ENCODE measurements at places on chromosomes 4 and X. TPM values are rescaled to one million over a fixed set of nuclear protein-coding genes. Genes with fewer than 3 reads are reported as not detected.
A peak's percentile ranks its signal among the peaks of the same experiment; 100 is the strongest.

- DNase-seq = no peak
These were observed 360.6 kb downstream of the INPP4B start for GRCh38 chr4:142485452-142485851.

GRCh38 chr4:3637326-3638016, 105.2 kb upstream of the LRPAP1 start:
- DNase-seq = no peak

- DNase-seq = no peak
These were observed 23.8 kb upstream of the CXorf38 start for GRCh38 chrX:40671126-40671525.

DNA sequence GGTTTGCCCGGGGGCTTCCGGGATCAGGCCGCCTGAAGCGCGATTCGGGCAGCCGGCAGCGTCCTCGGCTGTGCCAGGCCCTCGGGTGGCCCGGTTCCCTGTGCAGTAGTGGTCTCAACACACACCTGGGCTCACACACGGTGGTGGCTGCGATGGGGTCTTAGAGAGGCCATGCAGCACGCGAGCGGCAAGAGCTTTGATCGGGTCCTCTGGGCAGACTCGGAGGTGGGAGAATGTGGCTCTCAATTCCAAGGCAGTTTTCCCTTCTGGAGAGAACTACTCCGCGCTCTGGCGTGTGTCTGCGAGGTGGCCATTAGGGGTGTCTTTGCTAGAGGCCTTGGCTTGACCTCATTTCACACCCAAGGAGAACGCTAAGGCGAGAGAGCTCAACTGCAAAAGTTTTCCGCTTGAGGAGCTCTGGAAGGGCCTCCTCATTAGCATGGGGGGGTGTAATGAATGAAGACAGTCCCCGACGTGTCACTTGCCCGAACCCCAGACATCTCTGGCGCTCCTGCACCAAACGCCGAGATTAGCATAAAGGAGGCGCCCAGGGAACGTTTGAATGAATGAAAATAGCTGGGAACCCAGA, 771 bp upstream of the RBPJ start:
- DNase-seq = no peak

DNA sequence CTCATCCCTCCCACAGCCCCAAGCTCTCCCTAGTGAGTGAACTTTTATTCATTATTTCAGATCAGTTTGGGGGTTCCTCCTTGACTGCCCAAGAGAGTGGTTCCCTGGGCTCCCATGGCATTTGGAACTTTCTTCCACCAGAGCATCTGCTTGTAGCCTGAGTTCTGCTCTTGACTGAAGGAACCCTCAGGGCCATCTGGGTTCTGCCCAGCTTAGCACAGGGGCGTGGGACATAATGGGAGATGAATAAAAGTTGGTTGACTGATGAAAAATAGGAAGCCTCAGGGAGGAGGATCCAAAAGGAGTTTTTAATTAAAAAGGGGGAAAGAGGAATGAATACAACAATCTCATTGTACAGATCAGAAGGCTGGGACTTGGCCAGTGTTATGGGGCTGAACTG, 73.4 kb downstream of the CYTL1 start:
- no peak for DNase-seq

GRCh38 chrX:86002076-86002896, 45.1 kb downstream of the CHM start:
- DNase-seq = no peak

DNA sequence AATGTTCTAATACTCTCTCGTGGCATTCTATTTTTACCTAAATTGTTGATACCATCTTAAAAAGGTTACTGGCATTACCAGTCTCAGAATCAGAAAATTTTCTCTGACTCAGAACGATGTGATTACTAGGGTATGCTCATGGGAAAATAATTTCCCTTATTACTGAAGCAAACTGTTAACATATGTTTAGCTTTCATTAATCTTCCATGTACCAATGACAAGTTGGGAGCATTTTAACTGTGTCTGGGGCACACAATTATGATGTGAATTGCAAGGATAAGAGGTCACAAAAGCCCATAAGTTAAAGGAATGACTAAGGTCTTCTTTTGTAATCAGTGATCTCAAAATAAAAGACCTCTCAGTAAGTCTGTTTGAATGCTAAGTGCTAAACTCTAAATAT, 1254.6 kb downstream of the PCDH18 start:
- no peak for DNase-seq

DNA sequence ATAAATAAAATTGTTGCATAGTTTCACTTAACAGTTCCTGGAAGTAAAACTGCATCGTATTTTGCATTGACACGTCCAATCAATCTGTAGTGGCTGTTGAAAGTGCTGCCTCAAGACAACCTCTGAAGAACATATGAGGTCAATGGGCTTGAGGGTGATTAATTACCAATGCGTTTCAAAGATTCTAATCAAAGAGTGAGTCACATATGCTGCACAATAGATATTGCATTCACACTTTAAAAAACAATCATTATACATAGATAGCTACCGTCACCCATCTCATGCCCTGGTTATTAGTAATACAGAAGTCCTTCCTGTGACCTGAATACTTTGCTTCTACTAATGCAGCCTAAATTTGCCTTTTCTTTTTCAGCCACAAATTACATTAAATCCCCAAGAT, 743.3 kb upstream of the SLIT2 start:
- DNase-seq = peak; percentile 22

DNA sequence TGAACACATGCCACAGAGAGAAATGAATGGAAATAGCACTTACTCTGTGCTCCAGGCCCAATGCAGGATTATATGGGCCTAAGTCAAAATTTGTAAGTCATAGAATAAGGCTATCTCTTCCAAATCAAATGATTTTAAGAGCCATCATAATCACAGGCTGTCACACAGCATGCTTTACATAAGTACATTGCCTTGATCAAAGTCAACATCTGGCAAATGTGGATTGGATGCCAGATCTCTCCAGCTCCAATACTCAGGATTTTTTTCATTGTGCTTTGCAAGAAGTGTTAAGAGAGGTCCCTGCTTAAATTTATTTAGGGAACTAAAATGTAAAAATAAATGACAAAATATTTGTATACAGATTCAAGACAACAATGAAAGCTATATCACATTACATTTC, 299.9 kb downstream of the PRDM5 start:
- no peak for DNase-seq

GRCh38 chr4:122617597-122618593, 3.0 kb downstream of the IL21 start:
- DNase-seq = no peak

GRCh38 chr4:40557736-40558135, 71.9 kb downstream of the RBM47 start:
- no peak for DNase-seq

DNA sequence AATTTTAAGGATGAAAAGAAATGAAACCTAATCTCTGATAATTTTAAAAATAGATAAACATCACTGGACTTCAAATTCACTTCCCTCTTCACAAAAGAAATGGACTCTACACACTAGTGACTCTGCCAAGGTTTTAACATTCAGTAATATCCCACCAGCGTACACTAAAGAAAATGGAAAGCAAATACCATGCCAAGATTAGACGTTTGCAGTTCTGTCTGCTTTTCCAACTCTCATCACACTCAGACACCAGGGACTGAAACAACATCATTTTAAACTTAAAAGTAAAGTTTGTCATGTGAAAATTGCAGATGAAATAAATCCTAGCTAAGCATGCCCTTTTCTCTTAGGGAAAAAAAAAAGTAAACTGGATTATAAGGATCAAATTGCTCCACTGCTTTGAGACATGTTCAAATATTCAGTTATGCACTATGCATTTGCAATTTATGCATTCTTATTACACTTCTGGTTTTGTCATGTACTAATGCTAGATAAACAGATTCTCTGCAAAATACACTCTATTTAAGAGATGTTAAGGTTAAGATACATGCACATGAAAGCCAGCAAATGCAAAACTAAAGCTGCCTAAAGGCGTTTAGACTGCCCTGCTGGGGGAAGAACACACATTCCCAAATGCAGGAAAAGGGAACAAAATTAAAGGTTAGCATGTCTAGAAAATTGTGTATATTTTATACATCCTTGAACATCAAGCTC, 534.4 kb upstream of the EPHA5 start:
- DNase-seq = no peak

DNA sequence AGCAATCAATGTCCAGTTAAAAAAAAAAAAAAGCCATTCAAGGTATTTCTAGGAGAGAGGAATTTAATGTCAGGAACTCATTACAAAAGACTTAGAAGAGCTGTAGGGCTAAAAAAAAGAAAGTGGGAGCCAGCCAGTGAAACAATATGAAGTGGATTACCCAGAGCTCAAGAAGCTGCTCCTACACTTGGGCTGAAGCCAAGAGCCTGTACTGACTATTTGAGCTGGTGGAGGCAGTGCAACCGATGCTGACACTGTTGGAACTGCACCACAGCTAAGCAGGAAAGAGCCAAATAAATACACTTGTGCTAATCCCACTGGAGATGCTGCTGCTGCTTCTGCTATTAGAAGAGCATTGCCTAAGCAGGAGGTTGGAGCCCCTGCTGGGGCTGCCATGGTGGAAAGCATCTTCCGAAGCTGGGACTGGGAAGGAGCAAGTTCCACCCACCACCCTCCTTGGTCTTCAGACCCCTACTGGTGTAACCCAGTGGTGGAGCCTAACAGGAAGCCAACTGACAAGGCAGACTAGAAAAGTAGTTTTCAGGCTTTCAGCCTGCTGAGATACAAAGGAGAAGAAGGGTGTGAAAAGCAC, 65.4 kb downstream of the CXXC4 start:
- no peak for DNase-seq

GRCh38 chr4:31657859-31658570, 937.8 kb downstream of the PCDH7 start:
- no peak for DNase-seq

DNA sequence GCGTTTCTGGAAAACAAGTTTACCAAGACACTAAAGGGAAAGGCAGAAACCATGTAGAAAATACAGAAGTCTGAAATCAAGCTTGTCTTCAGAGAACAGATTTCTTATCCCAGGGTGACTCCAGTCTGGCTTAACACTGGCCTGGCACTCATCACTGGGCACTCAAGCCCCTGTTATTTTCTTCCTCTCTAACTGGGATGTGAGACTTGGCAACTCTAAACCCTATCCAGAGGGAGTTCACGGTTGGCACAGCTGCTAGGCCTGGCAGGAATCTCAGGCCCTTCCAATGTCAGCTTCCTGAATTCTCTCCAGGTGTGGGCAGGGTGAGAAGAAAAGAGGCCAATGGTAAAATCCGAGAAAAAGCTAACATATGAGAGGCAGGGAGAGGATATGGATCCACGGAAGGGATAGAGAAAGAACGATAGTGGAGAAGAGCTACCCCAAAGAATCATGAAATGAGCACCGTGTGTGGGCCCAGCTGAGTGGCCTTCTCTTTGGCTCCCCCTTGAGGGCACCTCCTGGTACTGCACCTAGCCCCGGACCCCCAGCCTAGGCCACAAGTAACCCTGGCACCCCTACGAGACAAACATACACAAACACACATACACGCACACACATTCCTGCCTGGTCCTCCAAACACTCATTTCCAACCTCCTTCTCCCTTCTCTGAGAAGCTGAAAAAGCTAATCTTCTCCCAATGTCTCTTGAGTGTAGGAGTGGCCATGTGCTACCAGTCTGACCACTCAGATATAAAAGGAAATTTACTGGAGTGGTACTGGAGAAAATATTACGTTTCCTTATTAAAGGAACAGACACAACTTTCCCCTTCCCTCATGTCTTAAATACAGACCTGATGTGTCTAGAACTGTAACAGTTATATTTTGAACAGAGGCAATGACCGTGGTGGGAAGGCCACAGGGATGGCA, 16.6 kb upstream of the PTCHD1 start:
- DNase-seq = peak; percentile 3

DNA sequence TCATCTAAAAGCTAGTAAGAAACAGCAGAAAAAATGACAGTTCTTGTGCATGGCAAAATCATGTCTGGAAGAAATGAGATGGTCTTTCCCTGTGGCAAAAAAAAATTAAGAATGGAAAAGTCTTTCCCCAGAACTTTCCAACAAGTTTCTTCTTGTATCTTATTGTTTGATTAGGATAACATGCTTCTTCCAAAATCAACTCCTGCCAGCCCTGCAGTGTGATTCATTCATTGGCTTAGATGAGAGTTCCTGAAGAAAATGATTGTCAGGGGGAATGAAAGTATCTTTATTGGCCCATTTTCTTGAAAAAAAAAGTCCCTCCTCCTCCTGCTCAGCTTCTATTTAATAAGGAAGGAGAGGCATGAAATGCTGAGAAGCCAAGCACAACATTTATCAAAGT, 407.7 kb downstream of the ARAP2 start:
- DNase-seq = no peak

DNA sequence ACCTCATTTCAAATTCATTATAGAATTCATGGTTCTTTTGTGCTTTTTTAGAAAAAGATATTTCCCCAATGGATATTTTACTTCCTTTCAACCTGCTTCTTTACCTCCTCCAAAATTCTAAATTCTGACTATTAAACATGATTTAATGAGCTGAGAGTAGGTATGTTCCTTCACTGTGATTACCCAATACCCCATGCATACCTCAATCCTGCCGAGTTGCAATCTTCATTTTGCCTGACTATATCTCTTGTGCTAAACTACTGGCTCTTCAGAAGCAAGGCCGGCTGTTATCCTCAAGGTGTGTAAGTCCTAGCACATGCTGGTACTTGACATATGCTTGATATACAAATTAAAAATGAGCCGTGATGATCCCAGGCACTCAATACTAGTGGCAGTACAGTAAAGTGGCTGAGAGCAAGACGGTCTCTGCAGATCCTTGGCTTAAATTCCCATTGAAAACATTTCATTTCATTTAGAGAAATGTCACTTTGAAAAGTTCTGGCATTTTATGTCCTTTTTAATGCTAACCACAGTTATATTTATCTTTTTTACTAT, 320.4 kb downstream of the KCNIP4 start:
- DNase-seq = no peak

DNA sequence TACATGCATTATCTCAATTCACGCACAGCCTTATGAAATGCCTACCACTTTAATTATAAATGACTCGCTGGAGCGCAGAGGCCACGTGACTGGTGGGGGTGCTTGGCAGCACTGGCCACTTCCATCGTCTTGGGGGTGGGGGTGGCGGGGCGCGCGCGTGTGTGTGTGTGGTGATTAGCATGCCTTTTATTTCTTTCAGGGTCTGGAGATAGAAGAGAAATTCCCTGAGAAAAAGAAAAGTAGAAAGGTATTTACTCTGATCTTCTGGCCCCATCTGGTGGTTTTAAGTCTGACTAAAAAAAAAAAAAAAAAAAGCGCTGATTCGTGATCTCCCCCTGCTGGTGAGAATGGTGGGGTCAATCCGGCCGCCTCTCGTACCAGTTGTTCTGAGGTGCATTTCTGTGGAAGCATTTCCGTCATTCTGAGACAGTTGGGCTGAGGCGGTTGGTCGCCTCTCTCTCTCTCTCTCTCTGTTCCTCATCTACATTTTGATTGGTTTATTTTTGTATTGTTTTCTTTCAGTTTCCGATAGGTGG, at the start of gene CCNB3:
Gene CCNB3, plus strand, starts transcription at position 402 of the 536 bp plus-strand sequence. CDS start 80,399 bp downstream, outside the sequence.
- DNase-seq = no peak

- no peak for DNase-seq
These were observed 2.1 kb downstream of the HHIP start for GRCh38 chr4:144648042-144648441.

ANKRD17 gene
- 62.5 TPM for total RNA-seq

RAB41 gene
- not detected for total RNA-seq

ARHGAP6 gene
- 1.7 TPM for total RNA-seq

BGN gene
- 5.9 TPM for total RNA-seq

ADGRL3 gene
- 1.1 TPM for total RNA-seq

VCX3A gene
- total RNA-seq = not detected

MTMR8 gene
- total RNA-seq = 0.82 TPM

GPR173 gene
- 2.4 TPM for total RNA-seq

EGFL6 gene
- total RNA-seq = not detected

BEX2 gene
- total RNA-seq = 1.3 TPM

SSX1 gene
- total RNA-seq = not detected

PROM1 gene
- 5.4 TPM for total RNA-seq

SHOX gene
- total RNA-seq = not detected

DKK2 gene
- 0.06 TPM for total RNA-seq

GCNA gene
- total RNA-seq = 2.5 TPM

USP9X gene
- total RNA-seq = 81.8 TPM

KDR gene
- 496 TPM for total RNA-seq

All from glomerular endothelial cell (primary cell).